Stimulated activated CD8-positive, alpha-beta memory T cell treated with anti-CD3 and anti-CD28 coated beads, Interleukin-4, amount 100 ng/mL, for 1 hour (primary cell): ENCODE measurements at places on chromosomes 4 and X.

DNA sequence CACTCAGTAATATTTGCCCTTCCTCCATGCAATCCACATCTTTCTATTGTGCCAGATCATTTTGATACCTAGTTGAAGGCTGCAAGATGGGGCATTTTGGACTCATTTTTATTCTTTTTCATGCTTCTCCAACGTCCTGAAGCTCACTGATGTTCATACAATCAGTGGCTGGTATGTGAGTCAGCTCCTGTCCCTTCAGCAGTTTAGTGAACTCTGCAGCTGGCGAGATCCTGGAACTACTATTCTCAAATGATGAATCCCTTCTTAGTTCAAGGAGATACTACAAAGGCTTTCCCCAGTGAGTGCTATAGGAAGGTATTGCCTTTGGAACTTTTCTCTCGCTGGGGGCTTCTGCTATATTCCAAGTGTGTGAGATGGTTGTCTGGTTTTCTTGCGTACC, 9.6 kb upstream of the CCDC149 start:
- no peak for DNase-seq

DNA sequence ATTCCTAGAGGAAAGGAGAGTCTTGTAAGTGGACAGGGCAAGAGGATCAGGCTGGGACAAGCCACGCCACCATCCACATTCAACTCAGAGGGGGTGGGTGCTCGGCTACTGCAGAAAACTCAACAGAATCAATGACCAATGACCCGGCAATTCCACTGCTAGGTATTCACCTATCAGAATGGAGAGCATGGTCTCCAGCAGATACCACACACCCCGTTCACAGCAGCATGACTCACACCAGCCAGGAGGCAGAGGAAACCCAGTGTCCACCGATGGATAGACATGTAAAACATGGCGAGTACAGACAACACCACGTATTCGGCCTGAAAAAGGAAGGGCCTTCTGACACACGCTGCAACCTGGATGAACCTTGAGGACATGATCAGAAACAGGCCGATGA, 175.9 kb downstream of the AFAP1 start:
- DNase-seq, result no peak

- no peak for DNase-seq
Observed at GRCh38 chrX:41419082-41419481, 28.1 kb upstream of the NYX start.

- no peak for DNase-seq
Observed at GRCh38 chr4:8508740-8509139, 68.2 kb downstream of the TRMT44 start.

GRCh38 chr4:8117278-8117682, 41.3 kb downstream of the ABLIM2 start:
- no peak for DNase-seq

DNA sequence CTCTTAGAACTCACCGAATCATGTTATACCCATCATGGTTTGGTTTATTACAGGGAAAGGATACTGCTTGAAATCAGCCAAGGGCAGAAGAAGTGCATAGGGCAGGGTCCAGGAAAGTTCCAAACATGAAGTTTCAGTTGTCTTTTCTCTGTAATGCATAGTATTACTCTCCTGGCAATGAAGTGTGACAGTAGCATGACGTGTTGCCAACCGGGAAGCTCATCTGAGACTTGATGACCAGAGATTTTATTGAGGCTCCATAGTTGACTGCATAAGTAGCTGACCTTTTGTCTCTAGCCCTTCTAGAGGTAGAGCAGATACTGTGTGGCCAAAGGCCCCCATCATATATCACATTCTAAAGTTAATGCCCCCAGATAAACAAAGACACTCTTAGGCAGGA, 72.1 kb downstream of the BEND4 start:
- no peak for DNase-seq

GRCh38 chrX:45669715-45670340, 469.2 kb upstream of the DIPK2B start:
- DNase-seq, result no peak

- DNase-seq, result no peak
Observed at GRCh38 chr4:10101671-10102473, 14.7 kb downstream of the WDR1 start.

DNA sequence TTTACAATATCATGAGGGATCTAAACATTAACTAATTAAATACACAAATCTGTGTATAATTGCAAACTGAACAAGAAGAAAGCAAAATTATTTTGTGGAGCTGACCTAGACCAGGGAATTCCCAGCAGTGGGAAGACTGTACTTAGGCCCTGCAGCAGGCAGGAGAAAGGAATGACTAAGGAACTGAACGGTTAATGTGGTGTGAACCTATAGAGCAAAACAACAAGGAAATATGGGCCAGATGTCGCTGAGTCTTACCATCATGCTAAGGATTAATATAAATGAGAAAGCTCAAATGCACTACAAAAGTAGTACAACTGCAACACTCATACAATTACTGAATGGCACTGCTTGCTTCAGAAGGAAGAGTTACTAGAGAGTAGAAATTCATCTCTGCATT, 120.3 kb upstream of the ATXN3L start:
- DNase-seq, result no peak

GRCh38 chr4:154618708-154619315, 6.4 kb upstream of the FGG start:
- no peak for DNase-seq

DNA sequence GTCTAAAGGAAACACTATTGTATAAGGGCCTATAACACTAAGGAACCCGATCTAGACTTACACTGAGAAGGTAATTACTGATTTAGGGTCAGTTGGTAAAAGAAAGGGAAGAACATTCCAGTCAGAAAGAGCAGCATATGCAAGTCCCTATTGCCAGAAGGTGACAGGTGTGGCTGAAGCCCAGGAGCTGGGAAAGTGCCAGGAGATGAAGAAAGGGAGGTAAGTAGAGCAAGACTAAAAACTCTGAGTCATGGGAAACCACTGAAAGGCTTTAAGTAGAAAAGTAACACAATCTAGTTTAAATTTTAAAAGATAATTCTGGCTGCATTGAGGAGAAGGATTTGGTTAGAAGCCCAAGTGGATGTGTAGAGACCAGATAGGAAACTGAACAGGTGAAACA, 77.7 kb upstream of the INTU start:
- DNase-seq, result no peak

GRCh38 chr4:73197220-73197619, 61.4 kb downstream of the ANKRD17 start:
- DNase-seq, result no peak

DNA sequence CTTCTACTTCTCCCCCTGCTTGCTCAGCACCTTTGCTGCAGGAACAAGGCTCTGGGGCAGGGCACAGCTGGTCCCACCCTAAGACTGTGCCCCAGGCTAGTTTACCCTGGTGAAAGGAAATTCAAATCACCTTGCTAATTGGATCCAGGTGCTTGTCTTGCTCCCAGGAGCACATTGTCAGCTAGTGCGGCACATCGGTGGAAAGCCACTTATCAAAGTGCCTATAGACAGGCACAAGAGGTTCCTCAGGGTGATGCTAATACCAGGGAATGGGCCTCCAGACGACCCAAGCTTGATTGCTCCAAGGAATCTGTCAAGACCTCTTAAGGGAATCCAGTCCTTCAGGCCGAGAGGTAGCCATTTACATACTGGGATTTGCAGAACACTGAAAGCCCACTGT, 64.5 kb upstream of the PRPS1 start:
- DNase-seq, result no peak

- DNase-seq, result no peak
Observed at GRCh38 chr4:21628116-21628670, 320.4 kb downstream of the KCNIP4 start.
